NCI-H2081 treated with DMSO at 0.1 percent for 48 hours (cell line): ENCODE measurements at places on chromosomes 2 and 18.

DNA sequence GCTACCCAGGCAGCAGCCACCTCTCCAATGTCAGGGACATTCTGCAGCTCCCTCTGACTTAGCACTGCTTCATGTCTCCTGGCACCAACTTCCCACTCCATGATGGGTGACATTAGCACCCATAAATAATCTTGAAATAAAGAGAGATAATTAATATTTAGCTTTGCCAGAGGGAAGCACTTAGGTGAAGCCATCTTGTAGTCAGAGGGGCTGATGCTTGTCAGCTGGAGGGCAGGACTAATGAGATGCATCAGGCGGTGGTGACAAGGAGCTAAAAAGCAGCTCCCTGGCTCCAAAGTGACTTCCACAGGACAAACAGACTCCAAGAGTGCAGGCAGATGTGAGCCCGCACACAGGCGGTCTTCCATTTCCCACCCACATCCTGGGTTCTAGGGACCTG is 153.0 kb upstream of the ID2 start:
- DNase-seq: no peak

DNA sequence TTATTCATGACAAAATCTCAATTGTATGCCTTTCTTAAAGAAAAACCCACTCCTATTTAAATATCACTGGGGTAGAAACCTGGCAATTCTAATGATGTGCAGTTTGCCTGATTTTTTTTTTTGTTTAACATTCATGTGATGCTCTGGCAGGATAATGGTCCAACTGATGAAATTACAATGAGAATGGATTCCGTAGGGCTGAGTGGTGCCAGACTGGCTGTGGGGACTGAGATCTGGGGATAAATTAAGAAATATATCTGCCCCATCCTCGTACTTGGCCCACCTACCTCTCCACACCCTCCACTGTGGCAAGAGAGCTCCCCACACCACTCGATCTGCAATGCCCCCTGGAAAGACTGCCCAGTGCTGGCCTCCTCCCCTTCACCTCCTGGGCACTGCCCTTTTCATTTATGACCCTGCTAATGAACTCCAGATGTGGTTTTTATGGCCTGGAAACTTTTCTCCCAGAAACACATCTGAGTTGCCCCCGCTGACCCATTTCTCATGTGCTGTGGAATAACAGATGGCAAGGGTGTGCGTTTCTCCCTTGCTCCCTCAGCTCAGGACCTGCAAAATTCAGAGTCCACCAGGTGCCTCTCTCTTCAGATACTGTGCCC is 33.0 kb upstream of the RPL37A start:
- no peak for DNase-seq

DNA sequence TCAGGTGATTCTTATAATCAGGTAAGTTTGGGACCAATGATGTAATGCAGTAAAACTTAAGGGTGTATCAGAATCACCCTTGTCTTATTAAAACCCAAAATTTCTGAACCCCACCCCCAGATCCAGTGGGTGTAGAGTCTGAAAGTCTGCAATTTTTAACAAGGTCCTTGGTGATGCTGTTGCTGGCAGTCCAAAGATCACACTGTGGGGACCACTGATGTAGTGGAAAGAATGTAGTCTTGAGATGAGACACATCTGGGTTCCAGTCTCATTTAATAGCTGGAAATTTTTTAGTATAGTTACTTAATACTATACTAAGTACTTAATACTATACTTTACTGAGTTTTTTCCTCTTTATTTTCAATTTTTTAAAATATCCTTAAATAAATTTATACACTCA is 258.4 kb downstream of the PLCL1 start:
- DNase-seq: no peak

DNA sequence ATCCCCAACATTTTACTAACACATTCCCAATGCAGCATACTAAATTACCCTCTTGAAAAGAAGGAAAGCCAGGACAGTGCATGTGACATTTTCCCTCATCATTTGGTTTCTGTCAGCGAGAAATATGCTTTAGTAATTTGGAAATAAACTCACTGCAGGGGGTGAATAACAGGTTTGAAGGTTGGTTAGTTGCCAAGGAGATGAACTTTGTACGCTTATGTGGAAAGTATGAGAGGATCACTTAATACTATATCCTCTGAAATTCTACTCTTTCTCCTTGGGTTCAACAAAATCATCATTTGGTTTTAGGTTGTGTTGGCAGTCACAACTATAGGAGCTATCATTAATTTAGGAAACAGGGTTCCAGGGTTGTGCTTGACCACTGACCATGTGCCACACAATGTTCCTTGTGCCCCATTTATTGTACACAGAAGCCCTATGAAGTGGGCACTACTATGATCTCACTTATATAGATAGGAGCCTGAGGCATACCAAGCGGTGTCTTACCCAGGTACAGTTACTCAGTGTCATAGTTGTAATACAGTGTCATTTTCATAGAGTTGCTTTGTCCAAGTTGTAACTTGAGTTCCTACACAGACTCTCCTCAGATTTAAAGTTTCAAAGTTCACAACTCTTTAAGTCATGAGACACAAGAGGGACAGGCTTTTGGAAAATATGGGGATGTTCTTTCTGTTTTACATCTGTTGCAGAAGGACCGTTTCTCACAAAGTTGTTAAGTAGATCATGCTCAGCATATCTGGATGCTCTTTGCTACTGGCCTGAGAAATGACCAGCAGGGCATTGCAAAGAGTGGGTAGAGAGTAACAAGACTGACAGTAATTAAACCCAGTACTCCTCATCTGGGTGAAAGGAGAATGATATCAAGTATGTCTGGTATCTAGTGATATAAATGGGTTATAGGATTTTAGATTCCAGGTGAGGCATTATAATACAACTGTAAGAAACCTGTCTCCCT is 91.8 kb downstream of the MAP4K4 start:
- DNase-seq: no peak

- no peak for DNase-seq
These were observed 229.5 kb upstream of the EPAS1 start for GRCh38 chr2:46067501-46068305.

DNA sequence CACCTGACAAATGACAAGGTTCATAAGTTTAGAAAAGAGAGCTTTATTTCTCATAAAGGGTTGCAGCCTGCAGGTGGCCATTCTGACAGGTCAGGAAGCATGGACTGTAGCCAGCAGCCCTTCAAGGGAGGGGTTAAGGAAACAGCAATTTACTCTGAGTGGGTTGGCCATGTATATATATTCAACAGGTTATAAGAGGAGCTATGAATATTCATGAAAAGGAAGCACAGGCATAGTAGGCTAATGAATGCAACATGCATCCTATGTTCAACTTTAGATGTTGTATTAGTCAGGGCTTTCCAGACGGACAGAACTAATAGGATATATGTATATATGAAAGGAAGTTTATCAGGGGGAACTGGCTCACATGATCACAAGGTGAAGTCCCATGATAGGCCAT is 20.6 kb downstream of the RNU2-63P start:
- DNase-seq: no peak

GRCh38 chr2:36701391-36701795 is 4.9 kb downstream of the VIT start:
- DNase-seq: no peak

DNA sequence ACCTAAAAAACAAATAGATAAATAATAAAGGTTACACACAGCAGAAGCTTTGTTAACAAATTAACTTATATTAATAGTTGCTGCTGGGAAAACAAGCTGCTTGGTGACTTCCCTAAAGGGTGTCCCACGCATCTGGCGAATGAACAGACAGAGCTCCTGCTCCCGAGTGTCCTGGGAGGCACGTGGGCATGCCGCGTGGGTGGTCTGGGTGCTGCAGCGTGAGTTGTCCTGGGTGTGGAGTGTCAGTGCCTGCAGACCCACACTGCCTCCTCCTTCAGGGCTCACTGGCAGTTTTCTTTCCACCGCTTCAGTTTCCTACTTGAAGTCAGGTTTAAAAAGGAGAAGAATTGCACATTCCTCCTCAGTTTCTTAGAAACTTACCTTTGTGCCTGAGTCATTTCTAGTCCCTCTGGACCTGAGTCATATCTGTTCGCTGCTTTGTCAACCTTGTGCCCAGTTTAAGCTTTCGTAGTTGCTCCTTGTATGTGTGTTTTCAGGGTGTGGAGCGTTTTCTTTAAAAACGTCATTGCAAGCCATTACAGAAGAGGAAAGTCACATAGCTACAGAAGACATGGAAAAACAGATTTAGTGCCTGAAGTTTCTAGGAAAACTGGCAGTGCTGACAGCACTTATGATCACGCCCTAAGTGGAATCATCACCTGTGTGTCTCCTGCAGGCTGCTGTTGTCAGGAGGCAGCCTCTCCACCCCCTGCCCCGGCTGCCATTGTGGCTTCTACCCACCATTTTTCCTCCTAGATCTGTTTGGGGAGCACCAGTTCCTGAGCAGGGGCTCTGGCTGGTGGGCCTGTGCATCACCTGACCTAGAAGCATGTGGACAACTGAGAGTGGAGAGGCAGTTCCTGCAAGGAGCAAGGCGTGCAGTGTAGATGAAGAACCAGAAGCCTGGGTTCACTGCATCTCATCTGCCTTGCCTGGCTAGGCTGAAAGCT is 24.5 kb downstream of the IMPA2 start:
- no peak for DNase-seq

DNA sequence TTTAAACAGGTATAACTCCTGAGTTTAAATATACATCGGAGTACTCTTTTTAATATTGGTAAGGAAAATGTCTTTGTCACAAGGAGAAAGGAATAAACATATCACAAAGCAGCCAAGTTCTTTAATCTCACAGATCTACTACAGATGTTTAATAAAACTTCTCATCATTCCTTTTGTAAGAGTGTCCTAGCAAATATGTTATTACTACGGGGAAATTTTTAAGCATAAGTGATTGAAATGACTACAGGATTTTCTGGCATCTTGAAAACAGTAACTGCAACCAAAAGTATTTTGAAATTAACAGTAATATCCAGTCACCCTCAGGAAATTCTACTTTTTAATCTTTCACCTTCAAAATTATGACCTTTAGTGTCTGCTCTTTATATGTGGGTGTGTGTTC is 403.1 kb downstream of the IRS1 start:
- DNase-seq: no peak

DNA sequence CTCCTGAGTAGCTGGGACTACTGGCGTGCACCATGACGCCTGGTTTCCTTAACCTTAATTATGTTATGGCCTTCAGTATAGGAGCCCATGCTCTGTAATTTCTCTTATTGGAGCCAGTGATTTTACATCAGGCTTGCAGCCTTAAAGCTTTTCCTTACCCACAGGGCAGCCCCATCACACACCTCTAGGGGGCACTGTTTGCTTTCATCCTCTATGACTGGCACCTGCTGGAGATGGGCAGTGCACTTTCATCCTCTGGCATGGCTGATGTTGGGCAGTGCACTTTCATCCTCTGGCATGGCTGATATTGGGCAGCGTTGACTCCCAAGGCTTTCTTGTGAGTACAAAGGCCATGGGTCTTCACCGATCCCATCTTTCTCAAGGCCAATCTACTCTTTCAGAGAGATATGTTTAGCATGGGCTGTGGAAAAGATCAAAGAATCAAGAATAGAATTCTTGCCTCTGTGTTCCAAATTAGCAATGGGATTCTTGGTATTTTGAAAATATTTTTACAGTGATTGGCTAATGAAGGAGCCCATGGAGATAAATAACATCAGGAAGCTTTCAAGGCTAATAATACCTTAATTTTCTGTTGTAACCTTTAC is 80.7 kb upstream of the MEX3C start:
- DNase-seq: no peak

DNA sequence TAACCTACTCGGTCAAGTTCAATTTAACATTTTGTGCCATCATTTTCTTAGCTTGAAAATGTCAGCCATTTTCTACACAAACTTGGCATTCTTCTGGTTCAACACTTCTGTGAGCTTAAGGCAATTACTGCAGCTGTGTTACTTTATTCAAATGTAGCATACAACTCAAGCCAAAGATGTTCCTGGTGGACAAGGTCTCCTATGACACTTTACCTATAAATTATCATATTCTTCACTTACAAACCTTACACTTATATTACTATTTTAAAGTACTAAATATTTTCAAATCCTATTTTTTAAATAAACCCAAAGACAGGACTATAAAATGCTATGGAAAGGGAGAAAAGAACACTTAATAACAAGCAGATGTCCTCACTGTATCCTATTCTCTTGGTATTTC is 1045.3 kb downstream of the TSN start:
- no peak for DNase-seq

DNA sequence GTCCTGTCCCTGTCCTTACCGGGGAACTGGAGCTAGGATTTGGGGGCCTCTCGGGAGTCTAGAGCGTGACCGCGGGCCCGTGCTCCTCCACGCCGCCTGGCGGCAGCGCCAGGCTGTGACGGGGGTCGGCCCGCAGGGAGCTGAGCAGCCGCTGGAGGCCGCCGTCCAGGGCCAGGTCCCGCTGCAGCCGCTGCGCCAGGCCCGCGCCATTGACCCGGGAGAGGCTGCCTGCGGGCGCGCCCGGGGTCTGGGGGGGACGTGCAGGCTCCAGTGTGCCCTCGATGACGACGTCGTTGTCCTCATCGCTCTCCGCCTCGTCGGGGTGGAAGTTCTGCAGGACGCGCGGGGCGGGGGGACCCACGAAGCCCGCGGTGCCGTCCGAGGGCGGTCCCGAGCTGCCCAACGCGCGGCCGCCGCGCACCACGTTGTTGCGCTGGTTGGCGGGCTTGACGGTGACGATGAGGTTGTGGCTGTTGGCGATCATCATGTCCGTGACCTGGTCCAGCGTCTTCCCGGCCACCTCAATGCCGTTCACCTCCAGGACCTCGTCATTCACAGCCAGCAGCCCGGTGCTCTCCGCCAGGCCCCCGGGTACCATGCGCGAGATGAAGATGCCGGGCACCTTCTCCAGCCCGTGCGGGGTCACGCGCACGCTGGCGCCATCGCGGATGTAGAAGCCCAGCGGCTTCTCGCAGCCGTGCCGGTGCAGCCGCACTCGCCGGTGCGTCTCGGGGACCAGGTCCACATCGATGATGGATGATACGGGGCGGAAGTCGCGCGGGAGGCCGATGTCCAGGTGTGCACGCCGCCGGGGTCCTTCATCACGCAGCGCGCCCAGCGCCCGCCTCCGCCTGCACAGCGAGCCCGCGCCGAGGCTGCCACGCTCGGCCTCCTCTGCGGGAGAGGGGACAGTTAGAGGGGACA is 50.9 kb downstream of the ADNP2 start:
- no peak for DNase-seq

GRCh38 chr2:240433973-240434727 is 1.3 kb upstream of the GPC1 start:
- DNase-seq: no peak

- no peak for DNase-seq
These were observed 250.1 kb upstream of the CTAGE1 start for GRCh38 chr18:22667616-22668422.

GRCh38 chr2:215401896-215402379 is 33.9 kb downstream of the FN1 start:
- DNase-seq: no peak

GRCh38 chr18:35862119-35862640 is 110.3 kb upstream of the RMP24 start:
- no peak for DNase-seq

GRCh38 chr2:26722911-26723310 is 30.4 kb downstream of the KCNK3 start:
- DNase-seq: no peak

DNA sequence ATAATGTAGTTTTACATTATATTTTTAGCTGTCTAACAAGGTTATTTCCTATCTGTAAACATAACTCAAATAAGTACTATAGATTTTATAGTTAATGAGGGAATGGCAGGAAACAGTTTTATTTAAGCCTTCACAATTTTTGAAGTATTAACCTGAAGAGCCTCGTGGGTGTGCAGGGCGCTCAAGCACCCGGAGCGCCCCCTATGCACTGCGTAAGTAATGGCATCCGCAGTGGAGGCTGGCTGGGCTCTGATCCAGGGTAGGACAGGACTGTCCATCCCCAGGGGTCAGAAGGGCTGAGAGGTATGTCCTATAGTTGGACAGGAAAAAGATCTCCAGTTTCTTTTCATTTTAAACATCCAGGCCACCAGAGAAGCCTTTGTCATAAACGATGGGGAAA is 8.2 kb upstream of the GBX2 start:
- no peak for DNase-seq

- no peak for DNase-seq
These were observed 208.1 kb upstream of the RASGRP3 start for GRCh38 chr2:33268246-33268831.
